ENCODE measurements at places on chromosomes 6 and 20. TPM values are rescaled to one million over a fixed set of nuclear protein-coding genes. Genes with fewer than 3 reads are reported as not detected.

DNA sequence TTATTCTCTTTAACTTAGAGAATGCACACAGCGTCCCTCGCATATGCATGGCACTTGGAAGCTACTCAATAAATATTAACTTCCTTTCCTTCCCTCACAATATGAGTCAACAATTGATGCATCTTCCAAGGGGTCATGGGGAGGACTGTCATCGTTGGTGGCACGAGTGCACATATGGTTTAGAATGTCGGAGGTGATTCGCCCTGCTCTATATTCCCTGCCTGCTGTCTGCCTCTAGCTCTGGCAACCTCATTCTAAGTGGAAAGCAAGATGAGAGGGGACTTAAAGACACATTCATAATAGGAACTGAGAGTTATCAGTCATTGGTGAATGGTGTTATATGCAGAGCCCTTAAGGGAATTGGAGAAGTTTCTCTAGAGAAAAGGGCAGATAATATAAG, 44.6 kb downstream of the MAK start:
- DNase-seq, result no peak

Gene PPIL6
- total RNA-seq, result 1.5 TPM

Gene KATNA1
- 26.3 TPM for total RNA-seq

DNA sequence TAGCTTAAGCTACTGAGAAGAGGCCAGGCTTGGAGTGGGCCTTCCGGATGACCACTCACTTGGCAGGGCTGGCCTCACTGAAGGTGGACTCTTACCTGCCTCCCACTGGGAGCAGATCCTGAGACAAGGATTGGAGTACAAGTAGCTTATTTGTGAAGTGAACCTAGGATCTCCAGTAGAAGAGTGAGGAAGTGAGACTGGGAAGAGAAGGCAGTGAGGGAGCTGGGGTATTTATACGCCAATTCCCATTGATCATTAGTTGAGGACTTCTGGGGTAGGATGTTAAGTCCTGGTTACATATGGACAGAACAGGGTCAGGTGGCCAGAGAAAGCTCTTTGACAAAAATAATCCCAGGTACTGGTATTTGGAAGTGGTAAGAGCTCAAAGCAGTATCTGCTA, 32.3 kb upstream of the RNF24 start:
- no peak for DNase-seq

Gene MRAP2
- 10.2 TPM for total RNA-seq

DNA sequence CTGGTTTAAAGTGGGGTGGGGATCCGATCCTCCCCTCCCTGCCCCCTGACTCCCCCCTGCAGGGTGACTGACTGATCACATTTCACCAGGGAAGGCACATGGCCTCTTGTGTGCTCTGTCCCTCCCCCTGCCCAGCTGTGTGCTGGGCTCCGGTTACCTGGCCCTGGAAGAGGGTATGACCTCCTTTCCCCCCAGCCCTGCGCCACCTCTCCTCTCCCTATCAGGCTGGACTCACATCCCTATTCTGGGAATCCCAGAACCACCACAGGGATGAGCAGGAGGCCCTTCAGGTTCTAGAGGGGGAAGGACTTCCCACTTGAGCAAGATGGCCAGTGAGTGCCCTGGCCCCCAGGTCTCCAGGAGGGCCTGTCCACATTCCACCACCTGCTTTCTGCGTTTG, 2.1 kb upstream of the IP6K3 start:
- no peak for DNase-seq

DNA sequence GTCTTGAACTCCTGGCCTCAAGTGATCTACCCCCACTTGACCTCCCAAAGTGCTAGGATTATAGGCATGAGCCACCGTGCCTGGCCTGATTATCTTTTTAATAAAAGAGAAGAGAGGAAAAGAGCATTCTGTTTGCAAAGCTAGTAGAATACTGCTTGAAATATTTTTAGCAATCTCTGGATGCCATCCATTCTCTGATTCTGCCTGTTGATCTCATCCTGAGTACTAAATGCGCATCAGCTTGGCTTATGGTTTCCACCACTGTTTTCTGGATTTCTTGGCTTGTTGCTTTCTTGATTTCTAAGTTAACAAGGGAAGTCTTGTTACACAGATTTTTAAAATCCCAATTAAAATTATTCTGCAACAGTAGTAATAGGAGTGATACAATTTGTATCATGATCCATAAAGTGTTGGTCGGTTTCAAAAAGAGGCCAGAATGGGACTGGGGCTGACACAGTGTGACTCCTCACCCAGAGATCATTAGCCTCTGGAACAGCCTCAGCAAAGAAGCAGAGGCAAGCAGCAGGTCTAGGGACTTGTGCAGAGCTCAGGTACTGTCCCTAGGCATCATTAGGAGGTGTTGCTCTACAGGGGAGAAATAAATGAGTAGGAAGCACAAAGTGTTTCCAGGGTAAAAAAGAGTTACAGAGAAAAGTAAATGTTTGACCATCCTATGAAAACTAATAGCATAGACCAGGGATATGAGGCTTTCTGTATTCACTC, 17.8 kb upstream of the SLC16A10 start:
- no peak for DNase-seq

- no peak for DNase-seq
These were observed 89.5 kb downstream of the SLX4IP start for GRCh38 chr20:10524643-10525042.

Gene LY6G5C
- not detected for total RNA-seq

DNA sequence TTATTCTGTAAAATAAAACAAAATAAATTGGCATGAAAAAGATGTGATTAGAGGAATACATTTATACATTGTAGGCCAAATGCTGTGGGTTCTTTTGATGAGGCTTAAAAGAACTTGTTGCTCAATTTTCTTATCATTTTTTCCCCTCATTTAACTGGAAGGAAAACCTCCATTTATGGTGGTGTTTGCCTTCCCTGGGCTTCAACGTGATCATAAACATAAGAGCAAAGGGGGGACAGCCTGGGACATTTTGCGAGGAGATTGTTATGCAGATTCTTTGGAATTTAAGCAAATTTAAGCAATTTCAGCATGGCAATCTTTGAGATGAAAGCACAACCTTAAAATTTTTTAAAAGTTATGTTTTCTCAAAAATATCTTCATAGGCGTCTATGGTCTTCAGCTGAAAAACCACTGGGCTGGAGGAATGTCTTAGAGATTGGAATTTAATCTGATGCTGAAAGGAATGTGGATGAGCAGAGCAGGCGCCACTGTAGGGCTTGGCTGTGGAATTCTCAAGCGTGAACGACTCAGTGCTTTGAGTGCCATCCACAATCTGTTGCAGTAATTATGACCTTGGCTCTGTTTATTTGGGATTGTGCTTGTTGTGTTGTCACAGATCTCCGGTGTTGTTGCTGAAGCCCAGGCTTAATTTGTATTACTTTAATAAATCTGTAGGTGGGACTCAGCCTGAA, 149.4 kb upstream of the MLIP start:
- peak; percentile 76 for DNase-seq

DNA sequence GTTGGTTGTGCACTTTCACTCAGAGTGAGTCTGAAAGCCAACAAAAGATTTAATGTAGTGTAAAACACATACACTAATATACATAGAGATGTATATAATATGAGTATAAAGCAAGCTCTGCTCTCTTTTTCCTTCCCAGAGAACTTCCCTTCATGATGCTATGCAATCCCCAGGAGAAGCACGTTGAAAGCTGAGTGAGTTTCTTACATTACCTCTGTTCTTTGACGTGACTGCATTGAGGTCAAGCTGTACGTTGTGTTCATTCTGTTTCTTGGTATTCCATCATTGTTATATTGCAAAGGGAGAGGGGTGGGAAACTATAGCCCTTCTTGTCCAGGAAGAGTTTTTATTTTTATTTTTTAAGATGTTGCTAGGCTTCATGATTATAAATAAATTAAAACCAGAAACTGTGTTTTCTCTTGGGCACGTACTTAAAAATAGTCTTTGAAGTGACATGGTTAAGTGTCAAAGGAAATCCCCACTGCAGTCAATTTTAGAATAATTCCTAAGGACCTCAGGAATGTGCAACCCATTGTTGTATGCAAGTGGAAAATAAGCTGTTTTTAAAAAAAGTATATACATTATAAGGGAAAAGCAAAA, 651.0 kb downstream of the CD109 start:
- DNase-seq, result no peak

Gene HDAC2
- 413 TPM for total RNA-seq

DNA sequence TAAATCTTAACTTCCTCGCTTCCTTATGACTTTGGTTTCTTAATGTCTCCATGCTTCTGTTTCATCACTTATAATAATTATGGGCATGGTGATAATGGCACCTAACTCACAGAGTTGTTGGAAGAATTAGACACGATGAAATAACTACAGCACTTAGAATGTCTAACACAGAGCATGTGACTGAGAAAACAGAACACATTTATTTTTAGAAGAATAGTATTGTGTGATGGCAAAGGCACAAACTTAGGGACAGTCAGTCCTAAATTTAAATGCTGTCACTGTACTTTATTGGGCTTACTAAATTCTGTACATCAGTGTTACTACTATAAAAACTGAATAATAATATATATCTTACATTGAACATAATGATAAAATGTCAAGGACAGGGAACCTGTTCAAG, 391.1 kb upstream of the JAG1 start:
- no peak for DNase-seq

All from GM23338 (cell line).